Stimulated activated CD8-positive, alpha-beta memory T cell treated with anti-CD3 and anti-CD28 coated beads, Interleukin-7, amount 100 ng/mL, for 48 hours (primary cell): ENCODE measurements at places on chromosomes 5 and 9.

GRCh38 chr5:35061211-35061770 lies 13.5 kb upstream of the AGXT2 start:
- DNase-seq: no peak

DNA sequence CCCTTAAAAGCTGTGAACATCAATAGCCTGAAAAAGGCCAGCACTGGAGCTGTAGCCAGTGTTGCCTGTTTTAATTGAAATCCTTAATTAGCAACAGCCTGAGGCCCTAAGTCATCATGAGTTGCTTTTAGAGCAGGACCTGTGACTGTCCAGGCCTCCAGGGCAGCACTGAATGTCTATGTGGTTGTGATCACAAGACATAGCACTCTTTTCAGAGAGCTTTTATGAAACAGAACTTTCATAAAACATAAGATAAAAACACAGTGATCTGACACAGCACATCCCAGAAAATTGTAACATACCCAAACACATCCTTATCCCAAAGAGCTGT lies 85.5 kb upstream of the MYO10 start:
- no peak for DNase-seq

DNA sequence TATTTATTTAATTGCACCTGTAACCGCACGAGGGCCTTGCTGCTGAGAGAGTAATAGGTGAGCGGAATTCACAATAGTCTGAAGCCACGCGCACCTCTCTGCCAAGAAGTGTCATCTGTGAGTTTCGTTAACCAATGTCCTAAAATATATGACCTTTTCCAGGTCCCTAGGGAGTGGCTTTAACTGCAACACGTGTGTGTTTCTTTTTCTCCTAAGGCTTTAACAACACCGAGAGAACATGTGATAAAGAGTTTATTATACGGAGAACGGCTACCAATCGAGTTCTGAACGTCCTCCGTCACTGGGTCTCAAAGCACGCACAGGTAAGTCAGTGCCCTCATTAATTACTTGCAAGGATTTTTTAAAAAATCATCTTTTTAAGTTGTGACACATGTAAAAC lies 53.2 kb upstream of the CKMT2 start:
- DNase-seq: no peak

DNA sequence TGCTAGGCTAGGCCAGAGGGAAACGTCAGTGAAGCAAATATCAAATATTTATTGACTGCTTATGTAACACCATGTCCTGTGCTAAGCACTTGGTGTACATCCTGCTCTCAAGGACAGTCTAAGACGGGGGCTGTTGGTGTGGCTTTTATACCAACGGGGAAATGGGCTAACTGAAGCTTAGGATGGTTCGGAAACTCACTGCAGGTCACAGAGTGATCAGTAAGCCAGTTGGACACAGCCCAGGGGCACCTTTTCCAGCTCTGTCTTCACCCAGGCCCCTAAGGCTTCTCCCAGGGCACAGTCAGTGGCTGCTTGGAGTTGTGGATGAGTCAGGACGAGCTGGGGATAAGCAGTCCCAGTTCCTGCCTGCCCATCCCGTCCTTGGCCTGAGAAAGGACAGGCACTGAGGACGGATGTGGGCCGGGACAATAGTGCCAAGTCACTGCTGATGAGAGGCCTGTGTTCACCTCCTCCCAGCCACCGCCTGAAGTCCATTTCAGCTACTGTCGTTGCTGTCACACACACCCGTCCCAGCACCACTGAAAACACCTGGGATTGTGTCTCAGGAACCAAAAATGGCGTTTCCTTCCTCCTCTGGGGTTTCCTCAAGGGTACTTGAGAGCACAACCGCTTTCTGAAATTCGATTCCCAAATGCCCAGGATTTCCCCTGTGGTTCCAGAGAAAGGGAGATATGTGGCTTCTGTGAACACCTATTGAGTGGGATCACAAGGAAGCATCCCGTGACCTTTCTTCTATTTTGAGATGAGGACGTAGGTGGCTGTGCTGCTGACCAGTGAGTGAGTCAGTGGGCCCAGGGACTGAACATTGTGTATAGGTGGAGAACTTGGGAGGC lies 17.5 kb upstream of the SPRY4 start:
- DNase-seq: no peak

DNA sequence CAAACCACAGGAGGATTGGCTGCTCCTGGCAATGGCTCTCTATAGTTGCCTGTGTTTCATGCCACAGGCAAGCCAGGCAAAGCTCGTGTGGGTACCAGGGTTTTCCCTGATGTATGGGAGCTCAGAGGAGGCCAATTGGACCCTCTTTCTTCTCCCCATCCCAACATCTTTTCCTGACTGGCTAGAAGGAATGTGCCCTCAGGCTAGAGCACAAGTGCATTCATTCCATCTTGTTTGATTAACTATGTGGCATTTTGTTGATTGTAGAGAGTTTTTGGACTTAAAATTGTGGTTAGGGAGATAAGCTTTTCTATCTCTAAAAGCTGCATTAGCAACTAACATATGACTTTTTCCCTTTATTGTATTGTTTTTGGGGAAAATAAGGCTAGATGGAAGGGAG lies 561.3 kb downstream of the PSAT1 start:
- DNase-seq: no peak
